ENCODE measurements at places on chromosomes 12 and 14. TPM values are rescaled to one million over a fixed set of nuclear protein-coding genes. Genes with fewer than 3 reads are reported as not detected.

DNA sequence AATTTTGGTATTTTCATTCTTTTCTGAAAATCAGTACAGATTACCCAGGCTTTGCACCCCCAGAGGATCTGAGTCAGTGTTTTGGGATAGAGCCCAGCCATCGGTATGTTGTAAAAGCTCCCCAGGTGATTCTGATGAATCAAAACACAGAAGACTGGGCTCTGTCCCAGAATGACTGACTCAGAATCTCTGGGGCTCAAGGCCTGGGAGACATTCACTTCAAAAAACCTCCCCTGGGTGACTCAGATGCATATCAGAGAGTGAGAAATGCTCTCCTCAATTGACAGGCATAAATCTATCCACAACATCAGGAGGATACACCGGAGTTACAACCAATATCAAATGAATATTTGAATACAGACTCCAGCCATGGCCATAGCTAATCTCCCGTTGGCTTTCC is 32.6 kb downstream of the SLC35F4 start:
- peak; percentile 75 for DNase-seq

DNA sequence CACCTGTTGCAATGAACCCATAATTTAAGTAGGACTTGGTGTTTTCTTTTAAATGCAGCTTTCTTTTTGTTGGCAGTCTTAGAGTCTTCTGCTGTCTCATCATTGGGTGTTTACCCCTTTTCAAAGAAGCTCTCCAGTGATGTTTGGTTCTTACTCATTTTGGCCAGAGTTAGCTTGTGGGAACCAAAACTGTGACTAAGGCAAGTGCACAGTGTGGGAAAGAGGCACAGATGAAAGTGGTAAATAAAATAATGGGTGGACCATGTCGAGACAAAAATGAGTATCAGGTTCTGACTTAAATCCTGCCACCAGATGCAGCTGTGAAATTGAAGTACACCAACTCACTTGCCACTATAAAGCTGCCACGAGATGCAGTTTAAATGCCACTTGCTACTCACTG is 615.4 kb upstream of the MIS18BP1 start:
- no peak for DNase-seq

DNA sequence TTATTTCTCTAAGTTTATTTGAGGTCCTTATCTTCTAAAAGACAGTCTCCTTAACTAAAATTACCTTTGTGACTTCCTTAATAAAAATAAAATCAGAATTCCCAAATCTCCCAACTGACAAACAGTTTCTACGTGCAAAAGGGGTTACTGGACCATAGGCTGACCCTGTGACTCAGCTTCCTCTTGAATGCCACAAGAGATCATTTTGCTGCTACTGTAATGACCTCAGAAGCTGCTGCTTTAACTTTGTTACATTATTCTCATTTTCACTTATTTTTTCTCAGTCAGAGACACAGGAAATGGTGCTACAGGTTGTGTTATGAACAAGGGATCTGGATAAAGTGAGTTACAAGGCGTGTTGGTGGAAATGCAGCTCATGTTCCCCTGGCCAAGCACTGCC is 132.2 kb upstream of the TMTC2 start:
- no peak for DNase-seq

- no peak for DNase-seq
These were observed at the start of gene EFS for GRCh38 chr14:23365036-23365731. TSS of gene EFS (minus strand) at chr14:23365172. CDS start at chr14:23365025, 147 bp downstream.

GRCh38 chr14:56996721-56997399 is 186.6 kb upstream of the OTX2 start:
- DNase-seq, result no peak

SERPINA3 gene
- 0.91 TPM for polyA plus RNA-seq

Data from BJ (cell line).